ENCODE measurements at places on chromosomes 6 and 20.

DNA sequence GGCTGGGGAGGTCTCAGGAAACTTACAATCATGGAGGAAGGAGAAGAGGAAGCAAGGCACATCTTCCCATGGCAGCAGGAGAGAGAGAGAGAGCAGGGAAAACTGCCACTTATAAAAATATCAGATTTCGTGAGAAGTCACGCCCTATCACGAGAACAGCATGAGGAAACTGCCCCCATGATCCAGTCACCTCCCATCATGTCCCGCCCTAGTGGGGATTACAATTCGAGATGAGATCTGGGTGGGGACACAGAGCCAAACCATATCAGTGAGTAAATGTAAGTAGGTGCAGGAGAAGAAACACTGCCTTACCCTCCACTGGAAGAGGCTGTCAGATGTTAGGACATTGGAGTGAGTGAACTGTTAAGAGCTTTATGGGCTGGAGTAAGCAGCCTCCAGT, 270.4 kb downstream of the TFAP2C start:
- no peak for DNase-seq

- no peak for DNase-seq
These were observed 15.3 kb downstream of the TTI1 start for GRCh38 chr20:38017959-38018358.

- DNase-seq, result no peak
These were observed 80.7 kb upstream of the CLDN20 start for GRCh38 chr6:155183095-155183494.

- DNase-seq, result no peak
These were observed 98.6 kb downstream of the TMEM170B start for GRCh38 chr6:11636121-11636520.

DNA sequence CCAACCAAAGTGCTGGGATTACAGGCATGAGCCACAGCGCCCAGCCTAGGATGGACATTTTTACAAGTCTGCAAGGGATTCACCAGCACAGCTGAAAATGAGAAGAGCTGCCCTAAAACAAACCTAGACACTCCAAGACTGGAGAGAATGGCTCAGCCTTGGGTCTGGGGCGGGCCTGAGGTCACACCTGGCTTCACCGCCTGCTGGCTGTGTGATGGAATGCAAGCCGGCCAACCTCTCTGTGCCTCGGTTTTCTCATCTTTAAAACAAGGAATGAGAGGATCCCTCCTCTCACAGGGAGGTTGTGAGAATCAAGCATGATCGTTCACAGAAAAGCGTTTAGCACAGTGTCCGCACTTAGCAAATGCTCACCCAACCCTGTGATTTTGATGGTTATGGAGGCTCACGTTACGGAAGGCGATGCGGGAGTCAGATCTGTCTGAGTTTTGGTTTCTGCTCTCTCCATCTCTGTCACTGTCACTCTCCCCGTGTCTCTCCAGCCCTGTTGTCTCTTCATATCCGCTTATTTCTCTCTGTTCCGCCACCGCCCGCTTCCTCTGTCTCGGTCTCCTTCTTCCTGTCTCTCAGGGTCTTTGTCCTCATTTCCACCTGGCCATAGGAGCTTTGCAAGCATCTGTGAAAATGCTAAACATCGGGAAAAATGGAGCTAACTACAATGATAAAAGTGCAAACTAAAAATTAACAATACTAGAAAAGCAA, 47.6 kb downstream of the CEBPB start:
- DNase-seq, result no peak

- no peak for DNase-seq
These were observed 896 bp upstream of the RNASET2 start for GRCh38 chr6:166957087-166957804.

GRCh38 chr6:36962874-36963273, 8.3 kb downstream of the PI16 start:
- no peak for DNase-seq

- DNase-seq, result no peak
These were observed 47.4 kb downstream of the PDE10A start for GRCh38 chr6:165615636-165616035.

- DNase-seq, result no peak
These were observed 19.1 kb downstream of the BMP2 start for GRCh38 chr20:6786548-6786947.

GRCh38 chr20:8774412-8774811, 294.5 kb upstream of the PLCB4 start:
- no peak for DNase-seq

DNA sequence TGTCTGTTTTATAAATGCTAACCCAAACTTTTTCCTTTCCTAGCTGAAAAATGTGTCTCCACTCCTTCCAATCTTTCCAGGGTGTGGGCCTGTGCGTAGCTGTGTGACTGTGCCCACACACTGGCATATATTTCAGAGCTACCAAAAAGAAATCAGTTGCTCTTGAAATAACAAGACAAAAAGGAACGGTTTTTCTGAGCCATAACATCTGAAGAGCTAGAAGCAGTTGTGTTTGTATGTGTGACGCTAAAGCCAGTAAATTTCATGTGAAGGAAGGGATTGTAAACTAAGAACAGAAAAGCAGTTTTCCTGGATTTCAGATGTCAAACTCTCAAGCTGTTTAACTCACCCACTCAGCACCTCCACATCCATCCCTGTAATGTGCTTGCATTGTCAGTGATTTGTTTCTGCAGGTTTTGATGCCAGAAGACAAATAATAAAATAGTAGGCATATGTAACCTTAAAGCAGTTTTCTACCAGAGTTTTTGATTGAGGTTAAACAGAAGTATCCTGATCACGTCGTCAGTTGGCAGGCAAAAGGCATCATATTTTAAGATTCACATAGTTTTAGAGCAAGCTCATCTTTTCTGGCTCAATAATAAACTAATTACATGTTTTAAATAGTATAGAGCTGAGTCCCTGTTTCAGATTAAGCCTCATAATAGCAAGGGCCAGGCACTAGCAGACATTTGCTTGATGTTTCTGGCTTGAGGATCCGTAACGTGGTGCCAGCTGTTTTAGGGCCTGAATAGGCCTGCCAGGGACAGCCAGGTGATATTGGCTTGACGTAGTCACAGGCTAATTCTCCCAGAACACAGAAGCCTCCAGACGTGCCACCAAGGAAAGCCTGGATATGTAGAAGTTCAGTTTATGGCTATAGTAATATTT, 90.9 kb downstream of the FOXO3 start:
- DNase-seq, result no peak

DNA sequence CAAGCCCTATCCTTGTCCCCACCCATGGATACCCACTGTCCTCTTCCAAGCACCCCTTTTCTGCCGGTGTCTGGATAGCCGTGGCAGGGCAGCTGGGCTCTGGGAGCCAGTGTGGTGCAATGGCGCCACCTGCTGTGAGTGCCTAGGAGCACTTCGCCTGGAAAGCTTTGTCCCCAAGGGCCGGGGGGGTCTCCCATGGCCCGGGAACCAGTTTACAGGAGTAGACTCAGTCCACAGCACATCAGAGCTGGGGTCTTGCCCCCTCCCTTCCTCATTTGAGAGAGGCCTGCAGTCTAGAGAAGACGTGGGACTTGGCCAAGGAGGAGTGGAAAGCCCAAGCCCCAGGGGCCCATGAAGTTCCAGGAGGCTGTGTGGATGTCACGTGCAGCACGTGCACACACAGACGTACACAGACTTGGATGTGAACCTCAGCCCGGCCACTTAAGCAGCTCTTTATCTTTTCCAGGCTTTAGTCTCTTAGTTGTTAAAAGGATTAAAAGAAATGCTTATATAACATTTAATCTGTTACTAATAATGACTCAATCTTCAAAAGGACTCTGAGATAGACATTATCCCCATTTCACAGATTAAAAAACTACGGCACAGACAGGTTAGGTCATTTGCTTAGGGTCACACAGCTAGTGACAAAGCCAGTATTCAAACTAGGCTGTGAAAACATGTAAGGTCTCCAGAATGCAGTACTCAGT, 40.9 kb upstream of the CDH22 start:
- peak; percentile 27 for DNase-seq

GRCh38 chr6:134303891-134304290, 14.0 kb downstream of the SGK1 start:
- DNase-seq, result no peak

DNA sequence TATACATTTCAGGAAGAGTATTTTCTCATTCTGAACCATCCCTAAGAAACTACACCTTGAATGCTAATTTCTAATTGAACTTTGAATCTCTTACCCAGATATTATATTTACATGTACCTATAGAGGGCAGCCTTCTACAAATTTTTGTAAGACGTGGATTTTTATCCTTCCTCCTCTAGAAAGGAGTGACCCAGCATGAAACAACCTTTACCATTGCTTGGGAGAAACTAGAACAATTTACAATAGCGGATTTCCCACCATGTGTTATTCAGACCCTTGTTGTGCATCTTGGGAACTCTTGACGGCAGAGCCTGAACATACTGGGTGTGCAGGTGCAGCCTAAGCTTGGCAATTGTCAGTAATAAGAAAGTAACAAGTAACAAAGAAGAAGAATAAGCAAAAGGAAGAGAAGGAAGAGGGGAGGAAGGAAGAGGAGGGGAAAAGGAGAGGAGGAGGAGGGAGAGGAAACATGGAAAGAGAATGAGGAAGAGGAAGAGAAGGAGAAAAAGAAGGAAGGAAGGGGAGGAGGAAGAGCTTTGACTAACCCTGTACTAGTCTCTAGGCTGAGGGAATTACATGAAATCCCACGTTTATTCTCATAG, 10.8 kb upstream of the TAAR1 start:
- no peak for DNase-seq

GRCh38 chr6:145315982-145316600, 419.2 kb downstream of the EPM2A start:
- no peak for DNase-seq

- no peak for DNase-seq
These were observed 191.2 kb upstream of the TCF21 start for GRCh38 chr6:133697666-133698065.

DNA sequence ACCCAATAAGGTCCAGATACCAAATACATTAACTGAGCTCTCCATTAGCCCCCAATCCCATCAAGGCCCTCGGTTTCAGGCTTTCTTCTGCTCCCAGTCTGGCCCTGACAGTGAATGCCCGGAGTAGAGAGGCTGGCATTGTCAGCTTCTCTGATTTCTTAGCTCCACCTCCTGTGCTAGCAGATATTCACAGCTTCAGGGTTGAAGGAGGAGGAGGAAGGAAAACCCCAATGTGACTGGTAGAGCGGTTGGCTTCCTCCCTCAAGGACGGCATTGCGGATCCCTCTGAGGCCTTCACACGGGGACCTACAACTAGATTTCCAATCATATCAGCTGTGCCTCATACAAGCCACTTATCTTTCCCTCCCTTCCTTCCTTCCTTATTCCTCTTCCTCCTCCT, 164.1 kb upstream of the SYNDIG1 start:
- no peak for DNase-seq

GRCh38 chr20:47765271-47765670, 20.0 kb downstream of the SULF2 start:
- DNase-seq, result no peak

- no peak for DNase-seq
These were observed 149.1 kb downstream of the TBX18 start for GRCh38 chr6:84615113-84615850.

GRCh38 chr20:42134265-42135098, 516.3 kb upstream of the CHD6 start:
- no peak for DNase-seq

- DNase-seq, result no peak
These were observed 202.8 kb downstream of the FOXC1 start for GRCh38 chr6:1812487-1812886.

- DNase-seq, result no peak
These were observed 1.7 kb downstream of the JAG1 start for GRCh38 chr20:10671919-10672623.

- no peak for DNase-seq
These were observed 89.6 kb upstream of the BEND6 start for GRCh38 chr6:56865081-56865875.

- DNase-seq, result no peak
These were observed 70.2 kb upstream of the INSM1 start for GRCh38 chr20:20297752-20298151.

- DNase-seq, result no peak
These were observed 151.5 kb upstream of the FAM83B start for GRCh38 chr6:54694928-54695532.

DNA sequence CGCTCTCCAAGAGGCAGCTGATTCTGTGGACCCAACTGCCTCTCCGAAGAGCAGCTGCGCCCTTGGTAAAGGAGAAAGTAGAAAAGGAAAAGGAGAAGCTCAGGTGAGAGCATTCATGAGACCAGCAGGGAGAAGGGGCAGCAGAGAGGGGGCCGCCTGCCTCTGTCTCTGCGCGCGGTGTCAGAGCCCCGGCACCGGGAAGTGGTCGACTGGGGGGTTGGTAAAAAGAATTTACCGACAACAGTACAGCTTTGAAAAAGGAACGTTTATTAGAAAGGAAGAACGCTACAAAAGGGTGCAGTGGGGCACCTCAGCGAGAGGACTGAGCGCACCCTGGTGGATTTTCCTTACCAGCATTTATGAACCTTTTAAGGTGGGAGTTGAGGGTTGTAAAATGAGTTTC, 61.9 kb downstream of the GPR6 start:
- DNase-seq, result no peak

GRCh38 chr6:52132292-52132691, 44.9 kb upstream of the PKHD1 start:
- DNase-seq, result no peak

GRCh38 chr6:144637541-144637940, 352.4 kb downstream of the UTRN start:
- DNase-seq, result no peak

DNA sequence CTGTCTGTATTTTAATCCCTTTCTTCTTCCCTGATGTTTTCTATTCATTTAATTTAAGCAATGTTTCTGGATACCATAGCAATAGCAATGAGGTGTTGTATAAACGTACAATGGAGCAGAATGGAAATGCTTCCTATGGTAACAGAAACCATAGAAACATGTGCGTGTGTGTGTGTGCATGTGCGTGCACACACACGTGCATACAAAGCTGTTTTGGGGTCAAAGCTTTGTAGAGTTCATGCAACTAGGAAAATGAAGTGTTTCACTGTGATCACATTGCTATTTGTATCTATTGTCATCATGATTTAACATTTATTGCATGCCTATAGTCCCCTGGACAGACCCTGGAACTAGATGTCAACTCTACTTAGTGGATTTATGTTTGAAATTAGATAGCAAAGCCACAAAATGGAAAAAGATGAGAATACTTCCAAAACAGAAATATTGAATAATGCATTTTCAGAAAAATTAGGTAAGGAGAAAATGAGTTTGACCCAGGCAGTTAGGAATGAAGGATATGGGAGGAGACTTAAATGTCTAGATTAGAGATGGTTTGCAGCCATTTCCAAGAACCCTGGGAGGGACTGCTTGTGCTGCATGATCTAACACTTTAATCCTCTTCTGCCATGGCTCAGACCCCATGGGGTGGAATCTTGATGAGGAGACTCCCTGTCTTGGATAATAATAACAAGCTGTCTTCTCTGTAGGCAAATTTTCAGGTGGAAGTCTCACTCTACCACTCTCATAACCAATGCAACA, 124.4 kb downstream of the TRMT11 start:
- DNase-seq, result no peak

- DNase-seq, result no peak
These were observed 49.6 kb downstream of the RIOK1 start for GRCh38 chr6:7439228-7439627.

GRCh38 chr20:5119435-5120184, at the start of gene PCNA:
PCNA (minus strand) TSS chr20:5119958; CDS start chr20:5119798, 160 bp downstream.
- peak; percentile 87 for DNase-seq
